ENCODE measurements at places on chromosomes 5 and 9. TPM values are rescaled to one million over a fixed set of nuclear protein-coding genes. Genes with fewer than 3 reads are reported as not detected.

- no peaks in the 10 kb centered on the region for H3K27me3 ChIP-seq
- no peak overlapping the region for H3K27ac ChIP-seq
- DNase-seq: no peak
- H3K4me1 ChIP-seq: no peaks in the 10 kb centered on the region
Observed at GRCh38 chr9:18549772-18550171, 75.8 kb downstream of the ADAMTSL1 start.

GRCh38 chr5:135980620-135981019 is 25.8 kb upstream of the LECT2 start:
- no peak overlapping the region for H3K27ac ChIP-seq
- no peak for DNase-seq
- H3K27me3 ChIP-seq: no peaks in the 10 kb centered on the region
- H3K4me1 ChIP-seq: no peaks in the 10 kb centered on the region
- H3K4me3 ChIP-seq: no peak overlapping the region

GRCh38 chr5:52844885-52845284 is 57.2 kb downstream of the ITGA1 start:
- H3K27ac ChIP-seq: no peak overlapping the region
- H3K27me3 ChIP-seq: no peaks in the 10 kb centered on the region
- H3K36me3 ChIP-seq: no peaks in the 10 kb centered on the region

- H3K4me1 ChIP-seq: peaks cover 2% of the 10 kb centered on the region
- H3K4me3 ChIP-seq: peak overlapping the region; percentile 16
- DNase-seq: no peak
- no peaks in the 10 kb centered on the region for H3K27me3 ChIP-seq
Observed at GRCh38 chr5:141413540-141414069, 818 bp downstream of the PCDHGA10 start.

- H3K36me3 ChIP-seq: no peaks in the 10 kb centered on the region
- H3K4me1 ChIP-seq: no peaks in the 10 kb centered on the region
- no peak for DNase-seq
- no peak overlapping the region for H3K27ac ChIP-seq
Observed at GRCh38 chr5:178780581-178781498, 50.4 kb upstream of the ZNF354A start.

DNA sequence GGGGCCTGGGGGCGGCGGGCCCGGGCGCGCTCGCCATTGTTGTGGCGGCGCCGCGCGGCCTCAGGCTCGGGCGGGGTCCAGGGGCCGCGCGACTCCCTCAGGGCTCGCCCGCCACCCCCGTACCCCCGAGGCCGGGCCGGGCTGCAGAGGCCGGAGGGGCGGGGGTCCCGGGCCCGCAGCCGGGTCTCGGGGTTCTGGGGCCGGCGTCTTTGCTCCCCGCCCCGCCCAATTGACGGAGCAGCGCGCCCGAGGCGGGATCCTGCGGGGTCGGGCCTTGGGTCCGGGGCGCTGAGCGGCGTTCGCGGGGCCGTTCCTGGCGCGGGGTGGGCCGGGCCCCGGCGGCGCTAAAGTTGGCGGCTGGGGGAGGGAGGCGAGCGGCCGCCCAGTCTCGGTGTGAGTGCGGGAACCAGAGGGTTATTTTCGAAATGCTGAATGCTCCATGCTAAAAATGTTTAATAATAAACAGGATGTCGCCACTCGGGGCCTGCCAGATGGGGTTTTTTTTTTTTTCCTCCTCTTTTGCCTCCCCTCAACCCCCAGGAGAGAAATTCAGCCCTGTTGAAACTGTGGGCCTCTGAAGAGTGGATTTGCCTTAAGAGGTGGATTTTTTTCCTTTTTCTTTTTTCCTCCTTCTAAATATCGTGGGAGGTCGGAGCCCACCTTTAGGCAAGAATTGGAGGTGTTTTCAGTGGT is 724 bp downstream of the PRRC2B start:
- peak; percentile 67 for DNase-seq
- peak overlapping the region; percentile 98 for H3K27ac ChIP-seq
- H3K27me3 ChIP-seq: no peaks in the 10 kb centered on the region
- peaks cover 20% of the 10 kb centered on the region for H3K4me1 ChIP-seq
- H3K36me3 ChIP-seq: no peaks in the 10 kb centered on the region

DNA sequence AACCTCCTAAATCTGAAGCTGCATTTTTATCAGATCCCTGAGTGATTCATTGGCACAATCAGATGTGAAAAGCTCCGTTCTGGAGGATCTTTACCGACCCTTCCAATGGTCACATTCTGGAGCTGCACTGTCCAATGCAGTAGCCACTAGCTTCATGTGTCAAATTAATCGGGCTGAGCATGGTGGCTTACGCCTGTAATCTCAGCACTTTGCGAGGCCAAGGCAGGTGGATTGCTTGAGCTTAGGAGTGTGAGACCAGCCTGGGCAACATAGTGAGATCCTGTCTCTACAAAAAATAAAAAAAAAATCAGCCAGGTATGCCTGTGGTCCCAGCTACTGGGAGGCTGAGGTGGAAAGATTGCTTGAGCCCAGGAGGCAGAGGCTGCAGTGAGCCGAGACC is 3.7 kb downstream of the IL17B start:
- H3K27me3 ChIP-seq: no peaks in the 10 kb centered on the region
- H3K4me3 ChIP-seq: no peak overlapping the region
- no peak overlapping the region for H3K27ac ChIP-seq
- no peak for DNase-seq

GRCh38 chr9:37433867-37434371 is 11.4 kb downstream of the GRHPR start:
- H3K36me3 ChIP-seq: no peaks in the 10 kb centered on the region
- peaks cover 2% of the 10 kb centered on the region for H3K4me1 ChIP-seq
- H3K27me3 ChIP-seq: no peaks in the 10 kb centered on the region
- no peak overlapping the region for H3K4me3 ChIP-seq
- DNase-seq: no peak
- no peak overlapping the region for H3K27ac ChIP-seq

- H3K4me3 ChIP-seq: no peak overlapping the region
- H3K4me1 ChIP-seq: no peaks in the 10 kb centered on the region
- H3K27ac ChIP-seq: no peak overlapping the region
- DNase-seq: no peak
- no peaks in the 10 kb centered on the region for H3K36me3 ChIP-seq
Observed at GRCh38 chr9:127318651-127319167, 54.1 kb downstream of the GARNL3 start.

GRCh38 chr9:83937861-83938455 is 16.7 kb upstream of the KIF27 start:
- no peak for DNase-seq
- H3K4me1 ChIP-seq: no peaks in the 10 kb centered on the region
- H3K36me3 ChIP-seq: no peaks in the 10 kb centered on the region
- H3K4me3 ChIP-seq: no peak overlapping the region

GRCh38 chr5:151288180-151288579 is 15.4 kb downstream of the SLC36A3 start:
- no peak for DNase-seq
- H3K4me3 ChIP-seq: no peak overlapping the region
- no peaks in the 10 kb centered on the region for H3K36me3 ChIP-seq
- H3K4me1 ChIP-seq: no peaks in the 10 kb centered on the region
- no peak overlapping the region for H3K27ac ChIP-seq

DNA sequence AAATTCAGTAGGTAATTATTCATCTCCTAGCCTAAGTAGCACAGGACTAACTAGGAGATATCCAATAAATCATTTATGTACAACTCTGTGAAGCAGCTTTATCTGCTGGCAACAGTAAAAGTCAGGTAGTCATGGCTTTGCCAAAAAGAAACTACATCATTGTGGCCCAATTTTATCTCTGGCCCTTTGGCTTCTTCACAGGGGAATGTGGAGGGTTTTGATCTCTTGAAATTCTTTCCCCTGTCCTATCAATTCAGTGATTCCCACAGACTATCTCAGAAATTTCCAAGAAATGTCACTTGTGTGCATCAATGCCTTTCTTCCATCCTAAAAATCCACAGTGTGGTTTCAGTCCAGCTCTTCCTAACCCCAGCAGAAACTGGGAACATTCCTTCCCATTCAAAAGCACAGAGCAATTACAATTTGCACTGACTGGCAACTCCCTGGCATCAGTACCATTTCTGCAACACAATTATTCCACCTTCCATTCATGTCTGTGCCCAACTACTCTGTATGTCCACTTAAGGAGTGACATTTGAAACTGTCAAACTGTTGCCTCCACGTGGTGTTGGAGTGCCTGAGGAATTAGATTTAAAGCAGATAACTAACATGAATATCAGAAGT is 6.6 kb downstream of the CDC14B start:
- no peaks in the 10 kb centered on the region for H3K36me3 ChIP-seq
- H3K4me1 ChIP-seq: no peaks in the 10 kb centered on the region

DNA sequence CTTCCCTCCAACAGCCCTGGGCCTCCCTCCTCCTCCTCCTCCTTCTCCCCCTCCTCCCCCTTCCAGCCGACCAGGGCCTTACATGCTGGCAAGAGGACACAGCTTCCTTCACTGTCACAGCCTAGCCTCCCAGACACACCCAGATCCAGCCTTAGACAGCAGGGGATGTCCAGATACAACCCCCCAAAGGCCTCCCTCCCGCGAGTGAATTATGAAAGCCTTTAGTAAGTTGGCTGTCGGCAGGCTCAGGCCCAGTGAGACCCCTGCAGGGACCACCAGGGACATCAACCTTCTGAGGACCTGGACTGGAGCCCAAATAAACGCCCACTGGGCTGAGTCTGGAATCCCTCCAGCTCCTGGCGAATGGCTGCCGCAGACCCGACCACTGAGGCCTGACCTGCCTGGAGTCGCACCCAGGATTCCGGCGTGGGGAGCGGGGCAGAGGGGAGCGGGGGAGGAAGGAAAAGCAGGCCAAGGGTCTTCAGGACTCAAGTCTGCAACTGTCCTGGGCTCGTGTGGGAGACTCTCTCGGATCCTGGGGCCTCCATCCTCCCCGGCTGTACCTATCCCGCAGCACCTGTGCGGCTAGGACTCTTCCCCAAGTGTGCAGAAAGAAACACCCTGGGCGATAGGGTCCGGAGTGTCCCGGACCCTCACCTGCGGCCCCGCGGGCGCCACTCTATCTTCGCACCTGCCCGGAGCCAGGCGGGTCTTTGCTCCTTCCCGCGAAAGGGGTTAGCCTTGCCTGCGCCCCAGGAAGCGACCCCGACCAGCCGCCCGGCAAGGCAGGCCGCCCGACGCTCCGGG is 705 bp downstream of the SEPTIN8 start:
- peak overlapping the region; percentile 78 for H3K27ac ChIP-seq
- no peaks in the 10 kb centered on the region for H3K36me3 ChIP-seq
- DNase-seq: peak; percentile 26
- peak overlapping the region; percentile 80 for H3K4me3 ChIP-seq
- peaks cover 12% of the 10 kb centered on the region for H3K4me1 ChIP-seq

- no peak overlapping the region for H3K4me3 ChIP-seq
- no peak overlapping the region for H3K27ac ChIP-seq
- no peak for DNase-seq
- no peaks in the 10 kb centered on the region for H3K4me1 ChIP-seq
- H3K27me3 ChIP-seq: no peaks in the 10 kb centered on the region
Observed at GRCh38 chr5:85278193-85278592, 893.5 kb upstream of the EDIL3 start.

GRCh38 chr5:120517607-120518252 is 53.6 kb downstream of the PRR16 start:
- no peaks in the 10 kb centered on the region for H3K36me3 ChIP-seq
- H3K27me3 ChIP-seq: no peaks in the 10 kb centered on the region
- H3K4me1 ChIP-seq: no peaks in the 10 kb centered on the region
- DNase-seq: no peak

- DNase-seq: no peak
- H3K27ac ChIP-seq: no peak overlapping the region
- H3K27me3 ChIP-seq: no peaks in the 10 kb centered on the region
- H3K4me3 ChIP-seq: no peak overlapping the region
Observed at GRCh38 chr9:125839317-125839716, 92.1 kb downstream of the PBX3 start.

DNA sequence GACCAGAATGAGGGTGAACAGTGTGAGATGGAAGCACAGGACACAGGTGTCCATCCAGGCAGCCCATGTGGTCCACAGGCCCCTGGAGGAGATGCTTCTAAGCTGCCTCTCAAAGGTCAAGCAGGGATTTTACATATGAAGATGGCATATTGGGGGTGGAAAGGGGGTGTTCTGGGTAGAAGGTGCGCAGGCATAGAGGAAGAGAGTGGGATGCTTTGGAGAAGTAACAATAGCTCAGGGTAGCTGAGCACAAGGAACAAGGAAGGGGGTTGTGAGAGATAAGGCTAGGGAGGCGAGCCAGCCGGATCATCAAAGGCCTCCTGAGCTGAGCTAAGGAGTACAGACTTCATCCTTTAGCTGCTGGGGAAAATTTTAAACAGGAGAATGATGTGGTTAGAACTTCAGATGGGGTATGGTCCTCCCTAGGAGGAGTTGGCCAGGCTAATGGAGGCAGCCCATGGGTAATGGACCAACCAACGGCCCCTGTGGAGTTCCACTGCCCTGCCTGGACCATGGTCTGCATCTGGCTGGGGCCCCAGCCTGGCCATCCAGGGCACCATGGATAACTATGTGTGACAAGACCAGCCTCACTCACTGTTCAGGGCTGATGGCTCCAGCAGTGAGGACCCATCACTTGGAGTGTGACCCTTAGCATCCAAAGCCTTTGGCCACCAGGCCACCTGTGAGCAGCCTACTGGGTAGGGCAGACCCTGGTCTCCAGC is 86.8 kb upstream of the TBC1D2 start:
- no peak overlapping the region for H3K4me3 ChIP-seq
- no peak for DNase-seq
- no peaks in the 10 kb centered on the region for H3K36me3 ChIP-seq
- no peak overlapping the region for H3K27ac ChIP-seq
- H3K4me1 ChIP-seq: no peaks in the 10 kb centered on the region
- H3K27me3 ChIP-seq: no peaks in the 10 kb centered on the region

DNA sequence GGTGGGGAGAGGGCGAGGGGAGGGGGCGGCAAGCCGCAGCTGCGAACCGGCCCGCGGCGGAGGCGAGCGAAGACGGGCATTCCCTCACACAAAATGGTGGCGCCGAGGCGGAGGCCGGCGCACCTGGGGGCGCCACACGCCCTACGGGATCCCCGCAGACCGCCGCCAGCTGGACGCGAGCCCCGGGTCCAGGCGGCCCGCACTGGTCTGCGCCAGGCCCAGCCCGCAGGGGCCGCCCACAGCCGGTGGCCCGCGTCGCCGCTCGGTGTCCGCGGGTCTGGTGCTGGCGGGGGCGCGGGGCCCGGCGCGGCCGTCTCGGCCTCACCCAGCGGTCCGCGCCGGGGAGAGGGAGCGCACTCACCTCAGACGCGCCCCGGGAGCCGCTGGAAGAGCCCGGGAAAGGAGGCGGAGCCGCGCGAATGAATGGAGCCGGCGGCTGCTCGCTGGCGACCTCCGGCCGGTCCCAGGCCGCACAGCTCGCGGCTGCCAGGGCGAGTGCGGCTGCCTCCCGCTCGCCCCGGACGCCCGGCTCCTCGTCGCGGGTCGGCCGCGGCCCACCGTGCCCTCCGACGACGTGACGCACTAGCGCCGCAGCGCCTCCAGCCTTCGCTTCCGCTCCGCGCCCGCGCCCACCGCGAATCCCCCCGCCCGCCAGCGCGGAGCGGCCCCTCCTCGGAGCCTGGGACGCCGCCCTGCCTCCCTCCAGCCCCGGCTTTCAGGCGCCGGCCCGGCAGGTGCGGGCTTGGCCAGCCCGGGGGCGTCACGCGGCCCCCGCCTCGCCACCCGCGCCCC is at the start of gene FAM169A:
Gene FAM169A, minus strand, starts transcription at position 584 of the 792 bp plus-strand sequence. CDS start 24,711 bp downstream, outside the sequence.
- peak within 1 kb of the TSS; percentile 46 for H3K27ac ChIP-seq
- no peaks in the 10 kb centered on the region for H3K27me3 ChIP-seq
- peaks cover 2% of the 10 kb centered on the region for H3K4me1 ChIP-seq
- no peaks in the 10 kb centered on the region for H3K36me3 ChIP-seq

Gene IFNB1
- total RNA-seq: not detected

Gene IL7R
- 2.5 TPM for total RNA-seq

Gene PDZD2
- 42.1 TPM for total RNA-seq

Gene CBY3
- 0.65 TPM for total RNA-seq

Gene PCDHGB3
- 4.5 TPM for total RNA-seq

Gene TEX48
- not detected for total RNA-seq

Gene HACD4
- 3.6 TPM for total RNA-seq
